Activated CD4-positive, alpha-beta T cell treated with anti-CD3 and anti-CD28 coated beads, Interleukin-2, amount 10 ng/mL, durations not matched to agents 7 days and 5 days (primary cell): ENCODE measurements at places on chromosomes 16 and 17. TPM values are rescaled to one million over a fixed set of nuclear protein-coding genes. Genes with fewer than 3 reads are reported as not detected.
A peak's percentile ranks its signal among the peaks of the same experiment; 100 is the strongest.

Gene GSG1L
- not detected for total RNA-seq

DNA sequence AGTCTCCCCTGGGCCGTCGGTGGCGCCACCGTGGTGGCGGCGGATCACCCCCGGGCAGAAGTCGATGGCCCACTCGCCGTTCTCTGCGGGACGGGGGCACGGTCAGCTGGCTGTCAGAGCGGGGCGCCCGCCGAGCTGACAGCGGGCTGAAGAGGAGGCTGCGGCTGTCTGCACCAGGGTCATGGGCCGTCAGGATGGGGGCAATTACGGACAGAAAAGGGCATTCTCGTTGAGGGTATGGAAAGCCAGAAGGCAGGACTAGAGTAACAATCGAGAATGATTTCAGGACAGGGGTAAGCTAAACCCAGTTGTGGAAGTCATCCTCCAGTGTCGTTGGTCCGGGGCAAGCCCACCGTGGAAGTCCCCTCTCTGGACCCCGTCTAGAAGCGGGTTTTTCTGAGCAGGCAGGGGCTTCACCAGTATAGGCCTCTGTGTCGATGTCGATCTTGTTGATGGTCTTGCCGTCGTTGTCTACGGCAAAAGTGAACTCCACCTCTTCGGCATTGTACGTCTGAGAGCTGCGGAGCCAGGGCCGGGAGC, 1.7 kb downstream of the CHRNE start:
- DNase-seq: no peak

Gene SHCBP1
- 51.6 TPM for total RNA-seq

Gene MFAP4
- not detected for total RNA-seq

GRCh38 chr17:72416905-72417304, 296.1 kb downstream of the SOX9 start:
- no peak for DNase-seq

DNA sequence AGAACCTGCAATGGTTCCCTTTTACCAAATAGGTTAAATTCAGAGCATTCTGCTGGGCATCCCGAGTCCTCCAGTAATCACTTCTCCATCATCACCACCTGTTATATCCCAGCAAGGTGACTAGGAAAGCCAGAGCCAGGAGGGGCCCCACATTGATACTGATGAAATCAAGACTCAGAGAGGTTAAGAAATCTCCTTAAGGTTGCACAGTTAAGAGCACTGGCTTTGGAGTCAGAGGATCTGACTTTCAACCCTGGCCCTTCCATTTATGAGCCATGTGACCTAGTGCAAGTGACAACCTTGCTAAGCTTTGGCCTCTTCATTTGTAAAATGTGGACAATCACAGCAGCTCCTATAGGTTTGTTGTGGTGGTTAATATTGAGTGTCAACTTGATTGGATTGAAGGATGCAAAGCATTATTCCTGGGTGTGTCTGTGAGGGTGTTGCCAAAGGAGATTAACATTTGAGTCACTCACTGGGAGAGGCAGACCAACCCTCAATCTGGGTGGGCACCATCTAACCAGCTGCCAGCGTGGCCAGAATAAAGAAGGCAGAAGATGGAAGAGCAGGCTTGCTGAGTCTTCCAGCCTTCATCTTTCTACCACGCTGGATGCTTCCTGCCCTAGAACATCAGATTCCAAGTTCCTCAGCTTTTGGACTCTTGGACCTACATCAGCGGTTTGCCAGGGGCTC, 194.2 kb upstream of the ASIC2 start:
- DNase-seq: no peak

DNA sequence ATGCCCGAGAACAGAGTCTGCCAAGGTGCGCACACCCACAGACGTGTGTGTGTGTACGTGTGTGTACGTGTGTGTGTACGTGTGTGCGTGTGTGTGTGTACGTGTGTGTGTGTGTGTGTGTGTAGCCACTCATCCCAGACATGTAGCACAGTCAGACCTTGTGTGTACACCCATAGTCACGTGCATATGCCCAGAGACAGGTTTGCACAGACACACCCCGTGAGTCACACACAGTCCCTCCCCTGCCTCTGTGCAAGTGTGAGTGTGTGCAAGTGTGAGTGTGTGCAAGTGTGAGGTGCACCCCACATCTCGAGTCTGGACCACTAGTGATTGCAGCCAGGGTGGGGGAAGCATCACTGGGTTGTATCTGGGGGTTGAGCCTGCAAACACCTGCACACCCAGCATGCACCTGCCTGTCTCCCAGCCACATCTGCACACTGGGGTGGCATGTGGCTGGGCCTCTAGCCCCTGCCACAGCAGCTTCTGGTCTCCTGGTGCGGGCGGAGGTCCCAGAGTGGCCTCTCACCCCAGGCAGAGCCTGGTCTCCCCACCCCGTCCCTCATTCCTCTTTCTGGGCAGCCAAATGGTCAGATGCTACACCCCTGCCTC, 23.6 kb downstream of the BAHCC1 start:
- DNase-seq: no peak

Gene NLRC3
- 98.7 TPM for total RNA-seq

Gene OSBPL7
- total RNA-seq: 40.8 TPM

DNA sequence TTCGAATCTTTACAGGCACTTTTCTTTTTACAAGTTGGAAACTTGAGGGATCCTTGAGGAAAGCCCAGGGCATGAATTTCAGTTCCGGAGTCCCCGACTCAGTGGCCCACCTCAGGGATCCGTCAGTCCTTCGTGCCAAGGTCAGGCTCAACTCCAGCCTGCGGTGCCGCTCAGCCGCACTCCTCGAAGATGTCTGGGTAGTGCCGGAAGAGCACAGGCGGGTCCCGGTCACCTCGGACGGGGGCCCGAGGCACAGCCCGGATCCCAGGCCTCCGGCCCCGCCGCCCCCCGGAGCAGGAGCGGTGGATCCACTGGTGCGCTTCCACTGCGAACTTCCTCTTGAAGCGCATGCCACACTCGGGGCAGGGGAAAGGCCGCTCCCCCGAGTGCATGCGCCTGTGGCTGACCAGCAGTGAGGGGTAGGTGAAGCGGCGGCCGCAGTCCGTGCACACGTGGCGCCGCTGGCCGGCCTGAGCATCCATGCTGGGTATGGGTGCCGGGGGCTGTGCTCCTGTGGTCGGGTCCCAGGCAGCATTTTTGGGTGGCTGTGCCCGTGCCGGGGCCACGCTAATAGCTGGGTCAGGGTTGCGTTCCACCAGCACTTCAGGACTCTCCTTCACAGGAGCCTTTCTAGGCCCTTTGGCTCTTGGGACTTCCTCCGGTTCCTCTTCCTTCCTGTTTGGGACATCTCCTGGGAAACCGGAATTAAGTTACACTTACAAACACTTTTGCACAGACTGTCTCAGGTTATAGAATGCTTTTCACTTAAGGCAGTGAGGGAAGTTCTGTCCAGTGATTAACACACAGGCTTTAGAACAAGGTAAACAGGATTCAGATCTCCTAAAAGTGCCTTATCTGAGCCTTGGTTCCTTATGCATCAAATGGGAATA, 1.5 kb downstream of the ZNF688 start:
- DNase-seq: no peak

DNA sequence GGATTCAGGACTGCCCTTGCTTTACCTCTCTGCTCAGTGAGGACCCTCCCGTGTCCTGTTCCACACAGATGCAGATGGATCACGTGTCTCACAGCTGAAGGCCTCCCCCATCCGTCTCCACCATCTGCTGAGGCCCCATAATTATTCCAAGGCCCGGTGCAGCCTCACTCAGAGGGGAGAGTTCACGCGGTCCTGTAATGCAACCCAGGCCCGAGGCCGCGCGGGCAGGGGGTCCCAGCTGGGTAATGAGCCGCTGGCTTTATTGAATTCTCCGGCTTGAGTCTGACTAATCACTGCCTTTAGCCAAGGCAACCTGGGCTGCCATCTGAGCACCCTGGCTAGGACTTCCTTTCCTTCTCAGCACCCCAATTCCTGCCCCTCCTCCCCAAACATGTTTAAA, 4.4 kb upstream of the WFIKKN2 start:
- no peak for DNase-seq

DNA sequence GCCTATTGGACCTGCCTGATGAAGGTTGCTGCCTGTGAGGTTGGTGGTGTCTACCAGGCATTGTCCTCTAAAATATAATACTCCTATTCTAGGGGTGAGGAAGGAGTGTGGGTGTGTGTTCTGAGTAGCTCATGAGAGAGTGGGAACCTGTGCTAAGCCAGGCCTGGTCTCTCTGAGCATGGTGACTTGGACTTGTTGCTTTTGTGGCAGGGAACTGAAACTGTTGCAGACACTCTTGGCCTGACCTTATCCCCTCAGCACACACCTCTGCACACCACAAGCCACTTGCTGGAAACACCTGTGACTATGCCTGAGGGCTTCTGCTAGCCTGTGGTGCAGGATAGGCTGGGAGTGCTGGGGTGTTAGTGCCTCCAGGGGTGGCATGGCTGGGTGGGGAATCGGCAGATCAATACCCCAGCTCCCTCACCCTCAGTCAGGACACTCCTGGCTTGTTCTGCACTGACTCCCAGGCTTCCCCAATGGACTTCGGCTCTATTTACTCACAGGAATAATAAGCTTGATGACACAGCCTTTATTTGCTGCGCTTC, 29.9 kb downstream of the PLCG2 start:
- DNase-seq: peak; percentile 14

DNA sequence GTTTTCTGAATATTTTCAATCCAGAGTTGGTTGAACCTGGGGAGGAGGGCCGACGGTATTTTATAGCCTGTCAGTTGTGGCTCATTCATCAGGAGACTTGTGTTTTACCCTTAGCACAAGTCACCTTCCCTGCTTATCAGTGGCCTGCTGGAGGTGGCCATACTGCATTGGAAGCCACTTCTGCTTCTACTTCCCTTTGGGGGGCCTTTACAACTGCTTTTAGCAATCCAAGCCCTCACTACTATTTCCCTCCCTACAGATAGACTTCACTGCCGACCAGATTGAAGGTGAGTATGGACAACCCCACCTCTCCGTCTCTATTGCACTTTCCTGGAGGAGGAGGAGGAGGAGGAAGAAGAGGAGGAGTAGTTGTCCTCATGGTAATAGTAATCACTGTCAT, 4.4 kb downstream of the MYL4 start:
- DNase-seq: no peak

DNA sequence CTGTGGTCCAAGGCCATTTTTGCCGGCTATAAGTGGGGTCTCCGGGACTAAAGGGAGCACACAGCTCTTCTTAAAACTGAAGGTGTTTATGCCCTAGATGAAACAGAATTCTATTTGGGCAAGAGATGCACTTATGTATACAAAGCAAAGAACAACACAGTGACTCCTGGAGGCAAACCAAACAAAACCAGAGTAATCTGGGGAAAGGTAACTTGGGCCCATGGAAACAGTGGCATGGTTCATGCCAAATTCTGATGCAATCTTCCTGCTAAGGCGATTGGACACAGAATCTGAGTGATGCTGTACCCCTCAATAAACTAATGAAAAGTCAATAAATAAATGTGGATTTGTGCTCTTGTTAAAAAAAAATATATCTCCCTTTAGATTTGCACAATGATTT, 20.2 kb upstream of the SHISA9 start:
- DNase-seq: no peak

DNA sequence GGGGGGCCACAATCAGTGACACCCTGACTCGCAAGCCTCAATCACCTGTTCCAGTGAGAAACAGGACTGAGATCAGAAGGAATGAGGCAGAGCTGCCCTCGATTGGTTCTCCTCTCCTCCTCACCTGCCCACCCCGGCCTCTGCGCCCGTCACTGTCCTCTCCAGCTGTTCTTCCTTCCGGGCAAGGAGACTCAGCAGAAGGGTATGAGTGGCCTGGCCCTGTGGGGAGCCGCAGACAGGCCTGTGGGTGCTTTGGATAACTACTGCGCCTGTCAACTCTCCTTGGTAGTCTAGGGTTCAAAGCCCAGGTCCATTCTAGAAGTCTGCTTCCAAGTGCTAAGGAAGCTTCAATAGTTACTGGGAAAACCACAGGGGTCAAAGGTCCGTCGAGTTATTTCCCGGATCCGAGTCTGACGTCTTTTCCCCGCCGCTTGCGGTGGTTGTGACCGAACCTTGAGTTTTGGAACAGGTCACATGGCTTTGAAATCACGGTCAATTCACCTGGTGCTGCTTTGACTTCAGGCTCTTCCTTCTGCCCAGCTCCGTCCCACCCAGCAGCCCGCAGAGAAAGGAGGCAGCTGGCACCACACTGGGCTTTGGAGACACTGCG, 8.3 kb downstream of the CARD14 start:
- DNase-seq: no peak

DNA sequence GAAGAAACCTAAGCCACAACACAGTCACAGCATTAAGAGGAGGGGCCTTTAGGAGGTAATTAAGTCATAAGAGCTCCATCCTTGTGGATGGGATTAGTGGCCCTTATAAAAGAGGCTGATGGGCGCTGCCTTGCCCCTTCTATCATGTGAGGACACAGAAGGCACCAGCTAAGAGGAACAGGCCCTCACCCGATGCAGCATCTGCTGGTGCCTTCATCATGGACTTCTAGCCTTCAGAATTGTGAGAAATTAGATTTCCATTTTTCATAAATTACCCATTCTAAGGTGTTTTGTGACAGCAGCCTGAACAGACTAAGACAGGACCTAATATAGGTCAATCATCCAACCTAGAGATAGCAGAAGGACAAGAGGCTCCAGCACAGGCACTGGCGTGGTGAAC, 120.8 kb downstream of the CDYL2 start:
- DNase-seq: no peak

GRCh38 chr16:29204806-29205135, 201.7 kb downstream of the NPIPB11 start:
- no peak for DNase-seq

DNA sequence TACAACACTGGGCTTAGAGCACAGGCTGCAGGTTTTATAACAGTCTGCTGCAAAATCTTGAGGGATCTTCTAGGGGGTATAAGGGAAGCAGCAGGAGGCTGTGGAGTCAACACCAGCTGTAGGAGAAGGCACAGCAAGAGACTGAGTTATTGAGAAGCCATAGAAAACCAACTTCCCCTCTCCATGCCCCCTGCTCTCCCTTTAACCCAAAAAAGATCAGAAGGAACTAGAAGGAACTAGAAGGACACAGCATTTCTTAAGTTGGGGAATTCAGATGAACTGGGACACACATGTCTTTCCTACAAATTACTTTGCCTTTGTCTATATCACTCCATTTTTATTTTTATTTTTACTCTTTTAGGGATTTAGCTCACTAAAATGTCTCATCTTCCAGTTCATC, 6.2 kb upstream of the CCL18 start:
- no peak for DNase-seq
